Stimulated activated CD8-positive, alpha-beta memory T cell treated with anti-CD3 and anti-CD28 coated beads, Interleukin-15, amount 100 ng/mL, for 24 hours (primary cell): ENCODE measurements at places on chromosomes 1 and 21.
A peak's percentile ranks its signal among the peaks of the same experiment; 100 is the strongest.

- DNase-seq, result no peak
Observed at GRCh38 chr1:230425252-230426091, 660 bp downstream of the PGBD5 start.

- no peak for DNase-seq
Observed at GRCh38 chr1:11858613-11858967, at the start of gene NPPB. Gene NPPB (minus strand): TSS chr1:11858945. CDS start chr1:11858833, 112 bp downstream.

- no peak for DNase-seq
Observed at GRCh38 chr1:100757946-100758345, 38.4 kb downstream of the VCAM1 start.

GRCh38 chr1:38296047-38296446, 249.5 kb upstream of the POU3F1 start:
- no peak for DNase-seq

DNA sequence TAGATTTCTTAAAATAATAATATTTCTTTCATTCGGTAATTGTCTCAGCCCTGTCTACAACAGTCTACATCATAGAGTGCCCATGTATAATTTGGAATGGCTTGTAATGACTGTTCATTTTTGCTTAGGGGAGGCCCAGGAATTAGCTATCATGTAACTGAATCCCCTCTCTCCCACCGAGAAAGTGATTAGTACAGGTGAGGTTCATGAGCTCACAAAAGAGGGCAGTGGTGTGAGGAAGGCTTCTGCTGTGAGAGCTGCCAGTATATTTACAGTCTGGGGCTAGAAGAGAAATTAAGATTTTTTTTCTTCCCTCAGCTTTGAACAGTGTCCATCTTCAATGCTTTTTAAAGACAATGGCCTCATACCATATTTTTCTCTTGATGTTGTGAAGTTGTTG, 340.7 kb downstream of the ADGRL2 start:
- no peak for DNase-seq

GRCh38 chr1:64887689-64888217, 78.6 kb downstream of the JAK1 start:
- DNase-seq, result no peak

DNA sequence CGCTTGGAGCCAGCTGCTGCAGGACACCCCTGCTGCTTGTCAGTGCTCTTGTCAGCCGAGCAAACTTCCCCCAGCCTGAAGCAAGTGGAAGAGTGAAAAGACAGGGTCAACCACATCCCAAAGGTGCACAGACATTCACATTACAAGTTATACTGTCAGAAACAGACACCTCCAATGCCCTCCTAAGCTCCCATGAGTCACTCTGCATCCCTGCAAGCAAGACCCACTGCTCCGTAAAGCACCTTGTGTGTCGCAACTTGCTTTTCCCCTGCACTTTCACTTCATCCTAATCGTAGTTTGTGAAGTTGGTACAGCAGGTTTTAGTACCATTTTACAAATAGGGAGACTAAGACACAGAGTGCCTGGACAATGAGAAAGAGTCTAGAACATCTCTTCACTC, 51.1 kb downstream of the KCNH1 start:
- no peak for DNase-seq

DNA sequence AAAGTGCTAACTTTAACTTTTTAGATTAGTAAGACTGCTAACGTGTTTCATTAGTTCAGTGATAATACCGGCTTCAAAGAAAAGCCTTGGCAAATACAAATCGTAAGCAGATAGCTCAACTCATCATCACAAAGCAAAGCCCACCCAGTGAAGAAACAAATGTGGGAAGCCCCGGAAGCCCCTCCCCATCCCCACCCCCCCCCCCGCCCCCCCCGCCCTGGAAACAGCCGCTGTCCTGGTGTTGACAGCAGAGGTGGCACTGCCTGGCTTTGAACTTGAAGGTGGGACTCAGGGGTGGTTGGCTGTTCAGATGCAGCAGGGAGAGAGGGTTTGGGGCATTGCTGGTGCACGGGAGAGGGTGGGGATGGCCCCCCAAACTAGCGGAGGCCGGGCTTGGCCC, 14.1 kb downstream of the PDXK start:
- no peak for DNase-seq

- no peak for DNase-seq
Observed at GRCh38 chr1:93619507-93620171, 62.0 kb downstream of the BCAR3 start.

DNA sequence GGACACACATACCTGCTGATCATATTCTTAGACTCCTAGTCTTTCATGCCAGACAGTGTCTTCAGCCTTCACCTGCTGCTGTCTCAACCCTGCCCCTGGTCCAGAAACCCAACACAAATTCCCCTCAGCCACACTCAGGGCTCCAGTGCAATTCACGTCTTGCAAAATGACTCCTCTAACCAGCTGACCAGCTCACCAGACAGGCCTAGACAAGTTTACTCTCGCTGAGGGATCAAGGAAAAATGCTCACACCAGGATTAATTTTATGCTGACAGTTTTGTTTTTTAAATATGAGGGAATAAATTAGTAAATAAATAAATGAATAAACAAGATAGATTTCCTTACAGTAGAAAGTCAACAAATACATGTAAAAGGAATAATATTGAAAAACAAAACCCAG, 28.5 kb downstream of the CCDC185 start:
- DNase-seq, result no peak

GRCh38 chr1:23558140-23558871, 995 bp downstream of the ID3 start:
- DNase-seq, result no peak

DNA sequence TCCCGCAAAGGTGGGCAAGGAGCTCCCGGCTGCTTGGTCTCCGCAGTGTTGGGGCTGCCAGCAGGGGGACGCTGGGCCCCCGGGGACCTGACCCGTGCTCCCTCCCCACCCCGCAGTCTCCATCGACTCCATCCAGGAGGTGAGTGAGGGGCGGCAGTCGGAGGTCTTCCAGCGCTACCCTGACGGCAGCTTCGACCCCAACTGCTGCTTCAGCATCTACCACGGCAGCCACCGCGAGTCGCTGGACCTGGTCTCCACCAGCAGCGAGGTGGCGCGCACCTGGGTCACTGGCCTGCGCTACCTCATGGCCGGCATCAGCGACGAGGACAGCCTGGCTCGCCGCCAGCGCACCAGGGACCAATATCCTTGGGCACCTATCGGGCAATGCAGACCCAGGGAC, 3.5 kb downstream of the PLCH2 start:
- DNase-seq, result no peak

DNA sequence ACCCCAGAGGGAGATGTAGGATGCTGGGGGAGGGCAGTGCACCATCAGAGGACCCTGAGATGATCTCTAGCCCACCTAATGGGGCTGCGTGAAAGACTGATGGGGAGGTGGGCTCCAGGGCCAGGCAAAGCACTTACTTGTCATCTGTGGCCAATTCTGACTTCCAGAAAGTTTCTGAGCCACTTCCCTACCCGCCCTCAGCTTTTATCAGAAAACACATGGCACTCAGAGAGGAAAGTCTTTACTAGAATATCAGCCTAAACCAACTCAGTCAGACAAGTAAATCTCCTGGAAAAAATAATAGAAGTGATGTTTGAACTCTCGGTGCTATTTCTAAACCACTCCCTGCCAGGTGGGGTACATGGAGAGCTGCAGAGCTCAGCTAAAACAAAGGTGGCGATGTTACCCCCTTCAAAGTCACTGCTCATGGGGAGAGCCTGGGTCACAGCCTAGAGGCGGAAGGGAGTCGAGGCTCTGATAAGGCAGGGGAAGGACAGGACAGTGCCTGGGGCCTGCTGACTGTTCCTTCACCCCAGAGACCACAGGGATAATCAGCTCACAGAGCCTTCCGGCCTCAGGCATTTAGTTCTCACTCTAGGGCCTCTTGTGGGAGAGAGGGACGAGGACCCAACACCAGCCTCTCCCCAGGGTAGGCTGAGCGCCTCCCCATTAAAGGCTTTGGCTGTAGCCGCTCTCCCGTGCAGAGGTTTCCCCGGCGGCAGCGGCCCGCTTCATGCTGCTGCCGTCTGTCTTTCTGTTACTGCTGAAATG, 14.2 kb downstream of the SMIM12 start:
- DNase-seq, result no peak

GRCh38 chr21:39313571-39314142, at the start of gene BRWD1:
Gene BRWD1 (minus strand): TSS chr21:39313632. CDS start chr21:39313491, 141 bp downstream.
- peak; percentile 62 for DNase-seq

DNA sequence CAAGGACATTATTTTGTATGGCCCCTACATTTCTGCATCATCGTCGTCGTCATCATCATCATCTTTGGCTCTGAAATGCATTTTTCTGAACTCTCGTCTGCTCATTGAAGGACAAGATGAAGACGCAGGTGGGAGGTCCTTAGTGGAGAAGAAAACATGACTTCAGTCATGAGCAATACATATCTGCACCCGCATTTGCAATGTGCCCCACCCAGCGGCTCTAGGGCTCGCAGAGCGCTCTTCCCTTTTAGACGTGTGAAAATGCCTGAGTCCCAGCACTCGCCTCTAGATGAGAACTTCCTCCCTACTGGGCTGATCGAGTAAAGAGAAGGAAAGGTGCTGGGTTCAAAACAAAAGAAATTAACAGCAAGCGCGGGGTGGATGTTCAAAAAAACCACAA, 10.1 kb downstream of the C1orf174 start:
- no peak for DNase-seq

- no peak for DNase-seq
Observed at GRCh38 chr1:244955661-244956060, 91.3 kb upstream of the HNRNPU start.

GRCh38 chr1:31715087-31715872, 11.5 kb upstream of the COL16A1 start:
- DNase-seq, result no peak

DNA sequence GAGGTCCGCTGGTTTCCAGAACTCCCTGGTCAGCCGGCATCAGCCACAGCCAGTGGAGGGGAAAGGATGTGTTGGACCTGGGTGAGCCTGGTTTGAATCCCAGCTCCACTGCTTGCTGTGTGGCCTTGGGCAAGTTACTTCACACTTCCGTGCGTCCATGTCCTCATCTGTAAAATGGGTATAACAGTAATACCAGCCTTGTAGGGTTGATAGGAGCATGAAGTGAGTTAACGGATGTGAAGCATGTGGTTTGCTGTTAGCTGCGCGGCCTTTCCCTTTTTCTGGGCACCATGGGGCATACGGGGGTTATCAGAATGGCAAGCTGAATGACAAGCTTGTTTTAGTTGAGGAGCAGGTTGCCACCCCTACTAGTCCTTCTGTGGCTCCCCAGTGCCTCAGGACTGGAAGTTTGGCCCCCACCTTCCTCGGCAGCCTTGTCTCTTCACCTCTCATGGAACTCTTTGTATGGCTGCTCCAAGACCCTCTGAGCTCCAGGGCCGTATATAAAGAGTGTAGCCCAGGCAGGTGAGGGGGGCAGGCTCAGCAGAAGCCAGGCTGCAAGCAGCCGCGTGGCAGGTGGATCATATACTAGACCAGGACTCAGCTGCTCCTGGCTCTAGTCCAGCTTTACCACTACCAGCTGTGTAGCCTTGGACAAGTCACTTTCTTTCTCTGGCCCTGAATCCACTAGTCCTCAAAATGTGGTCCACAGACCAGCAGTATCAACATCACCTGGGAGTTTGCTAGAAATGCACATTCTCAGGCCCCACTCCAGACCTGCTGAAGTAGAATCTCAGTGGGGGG, 95.4 kb downstream of the LACTBL1 start:
- no peak for DNase-seq

GRCh38 chr1:107771377-107771776, 193.6 kb downstream of the VAV3 start:
- no peak for DNase-seq
